ENCODE measurements at places on chromosomes 1 and 21.

GRCh38 chr1:99645699-99646531 lies at the start of gene PALMD:
PALMD (plus strand) TSS chr1:99646113; CDS start chr1:99646318, 205 bp downstream.
- DNase-seq: no peak

DNA sequence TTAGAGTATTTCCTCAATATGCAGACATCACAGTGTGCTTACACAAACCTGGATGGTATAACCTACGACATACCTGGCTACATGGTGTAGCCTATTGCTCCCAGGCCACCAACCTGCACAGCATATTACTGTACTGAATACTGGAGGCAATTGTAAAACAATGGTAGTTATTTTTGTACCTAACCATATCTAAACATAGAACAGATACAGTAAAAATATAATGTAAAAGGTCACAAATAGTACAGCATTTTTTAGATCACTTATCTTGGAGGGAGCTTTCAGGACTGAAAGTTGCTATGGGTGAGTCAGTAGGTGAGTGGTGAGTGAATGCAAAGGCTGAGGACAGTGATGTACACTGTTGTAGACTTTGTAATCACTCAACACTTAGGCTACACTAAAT lies 492.3 kb downstream of the MRPL39 start:
- DNase-seq: no peak

- no peak for DNase-seq
These were observed 1.9 kb downstream of the C1orf162 start for GRCh38 chr1:111475701-111476100.

GRCh38 chr1:30001011-30001731 lies 722.2 kb downstream of the MATN1 start:
- no peak for DNase-seq

DNA sequence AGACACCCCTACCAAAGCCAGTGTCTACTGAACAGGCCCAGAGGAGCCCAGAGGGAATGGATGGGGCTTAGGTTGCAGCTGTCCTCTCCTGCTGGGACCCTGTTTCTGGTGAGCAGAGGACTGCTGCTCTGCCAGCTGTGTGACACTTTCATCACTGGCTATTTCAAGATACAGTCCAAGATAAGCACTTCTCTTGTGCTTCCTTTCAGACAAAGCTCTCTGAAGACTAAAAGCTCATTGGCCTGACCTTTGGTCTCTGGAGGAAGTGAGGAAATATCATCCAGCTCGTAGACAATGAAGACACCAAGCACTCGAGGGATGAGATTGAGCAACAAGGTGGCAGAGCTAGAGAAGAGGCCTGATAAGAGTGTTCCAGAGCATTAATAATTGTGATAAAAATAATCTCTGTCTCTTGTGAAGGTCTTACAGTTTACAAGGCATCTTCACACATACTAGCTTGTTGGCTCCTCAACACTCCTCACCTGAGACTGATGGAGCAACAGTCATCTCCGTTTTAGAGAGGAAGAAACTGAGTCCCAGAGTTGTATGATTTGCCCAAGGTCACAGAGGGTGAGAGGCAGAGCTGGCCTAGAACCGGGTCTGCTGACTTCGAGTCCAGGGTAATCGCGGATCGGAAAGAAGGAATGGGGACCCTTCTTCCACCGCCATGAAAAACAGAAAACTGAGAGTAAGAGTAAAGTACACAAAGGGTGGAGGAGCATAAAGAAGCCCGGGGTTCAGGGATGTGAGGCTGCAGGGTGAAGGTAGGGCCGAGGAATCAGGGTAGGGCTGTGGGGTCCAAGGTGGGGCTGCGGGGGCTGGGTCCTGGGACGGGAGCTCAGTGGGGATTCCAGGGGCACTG lies 666 bp downstream of the PAFAH2 start:
- DNase-seq: no peak

GRCh38 chr1:1889090-1889750 lies 1.7 kb downstream of the GNB1 start:
- no peak for DNase-seq

- no peak for DNase-seq
These were observed 2.1 kb downstream of the CR1L start for GRCh38 chr1:207646944-207647579.
